ENCODE measurements at places on chromosomes 3 and 15.
A peak's percentile ranks its signal among the peaks of the same experiment; 100 is the strongest.

DNA sequence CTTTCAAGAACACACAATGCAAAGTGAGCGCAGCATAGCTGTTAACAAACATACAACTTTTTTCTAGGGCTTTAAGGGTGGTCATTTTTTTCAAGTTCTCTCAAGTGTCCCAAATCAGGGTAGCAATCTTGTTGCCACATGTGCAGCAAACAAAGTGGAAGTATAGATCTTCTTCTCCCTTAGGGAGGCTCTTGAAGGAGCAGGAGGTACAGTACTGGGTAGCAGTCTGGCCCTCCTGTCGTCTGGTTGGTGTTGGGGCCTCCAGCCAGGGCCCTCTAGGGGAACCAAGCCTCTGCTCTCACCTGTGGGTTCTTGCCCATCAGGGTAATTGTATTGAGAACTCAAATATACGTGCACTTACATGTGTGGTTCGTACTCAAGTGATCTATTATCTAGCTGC lies 25.8 kb downstream of the MKRN2 start:
- no peak for DNase-seq

- peak; percentile 68 for DNase-seq
Observed at GRCh38 chr15:31236184-31237042, 90.2 kb upstream of the KLF13 start.

DNA sequence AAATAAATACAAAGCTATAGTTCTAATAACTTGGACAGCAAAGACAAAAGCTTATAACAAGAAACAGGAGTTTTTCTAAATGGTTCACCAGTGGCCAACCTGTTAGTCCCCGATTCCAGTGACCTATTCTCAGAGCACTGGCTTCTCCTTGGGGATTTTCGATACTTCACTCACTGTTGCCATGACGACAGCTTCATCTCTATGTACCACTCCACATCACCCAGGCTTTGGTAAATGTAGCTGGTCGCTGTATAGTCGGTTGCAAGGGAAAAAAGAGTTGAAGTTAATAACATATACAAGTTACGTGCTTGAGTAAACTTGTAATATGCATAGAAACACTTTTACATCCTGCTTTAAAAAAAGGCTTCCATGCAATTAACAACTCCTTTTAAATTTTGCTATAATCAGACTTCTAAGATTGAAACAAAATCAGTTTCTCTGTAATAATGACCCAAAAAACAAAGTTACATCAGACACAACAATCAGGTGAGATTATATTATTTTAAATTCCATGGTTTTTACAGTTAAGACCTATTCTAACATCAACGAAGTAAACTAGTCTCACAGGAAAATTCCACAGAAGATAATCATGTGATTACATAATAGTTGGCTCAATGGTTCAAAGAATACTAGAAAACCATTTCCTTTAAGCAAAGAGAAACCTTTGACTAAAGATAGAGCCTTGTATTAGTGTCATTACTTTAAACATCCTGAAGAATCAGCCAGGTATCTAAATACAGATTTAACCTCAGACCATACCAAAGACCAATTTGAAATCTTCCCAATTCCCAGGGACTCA lies 2.9 kb downstream of the CCNL1 start:
- DNase-seq = no peak

GRCh38 chr3:116140100-116140689 lies 305.1 kb downstream of the LSAMP start:
- DNase-seq = no peak

GRCh38 chr3:70861234-70861633 lies 548.8 kb upstream of the MDFIC2 start:
- no peak for DNase-seq

DNA sequence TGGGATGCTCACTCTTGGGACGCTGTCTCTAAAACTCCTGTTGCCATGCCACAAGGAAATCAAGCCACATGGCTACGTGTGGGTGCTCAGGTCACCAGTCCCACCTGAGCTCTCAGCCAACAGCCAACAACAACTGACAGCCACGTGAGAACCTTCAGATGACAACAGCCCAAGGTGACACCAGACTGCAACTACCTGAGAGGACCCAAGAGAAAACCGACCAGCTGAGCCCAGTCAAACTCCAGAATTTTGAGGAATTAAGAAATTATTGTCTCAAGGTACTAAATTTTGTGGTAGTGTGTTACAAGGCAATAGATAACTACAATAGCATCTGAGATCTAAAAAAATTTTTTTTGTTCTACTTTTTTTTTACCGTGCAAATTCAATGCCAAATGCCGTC lies 75.2 kb downstream of the ITGA11 start:
- no peak for DNase-seq

GRCh38 chr15:28246605-28247004 lies 75.4 kb downstream of the HERC2 start:
- DNase-seq = no peak

DNA sequence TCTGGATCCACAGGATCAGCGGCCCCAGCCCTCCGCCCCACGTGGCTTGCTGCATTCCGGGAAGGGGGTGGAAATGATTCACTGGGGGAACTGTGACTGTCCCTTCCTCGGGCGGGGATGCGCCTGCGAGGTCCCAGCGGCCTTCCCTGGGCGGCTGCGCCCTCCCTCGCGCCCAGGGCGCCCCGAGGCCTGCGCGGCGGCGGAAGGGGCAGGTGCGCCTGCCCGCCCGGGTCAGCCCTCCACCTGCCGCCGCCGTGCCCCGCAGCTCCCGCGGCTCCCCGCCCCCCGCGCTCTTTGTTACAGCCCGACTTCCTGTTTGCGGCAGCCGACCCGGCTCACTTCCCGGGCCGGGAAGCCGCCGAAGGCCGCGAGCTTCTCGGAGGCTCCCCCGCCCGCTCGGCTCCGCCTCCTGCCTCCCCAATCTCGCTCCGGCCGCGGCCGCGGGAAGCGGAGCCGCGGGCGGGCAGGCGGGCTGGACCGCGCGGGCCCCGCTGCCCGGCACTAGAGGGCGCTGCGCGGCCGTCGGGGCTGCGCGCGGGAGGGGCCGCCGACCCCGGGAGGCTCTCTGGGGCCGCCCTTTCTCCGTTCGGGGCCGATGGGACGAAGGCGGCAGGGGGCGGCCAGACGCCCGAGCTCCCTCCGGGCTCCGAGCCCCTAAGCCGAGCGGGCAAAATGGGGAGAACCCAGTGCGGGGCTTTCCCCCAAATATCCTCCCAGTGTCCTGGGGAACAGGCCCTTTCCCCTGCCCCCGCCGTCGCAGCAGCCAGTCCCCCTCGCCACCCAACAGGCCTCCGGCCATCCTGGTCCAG lies 11.5 kb upstream of the CHAC1 start:
- peak; percentile 18 for DNase-seq

DNA sequence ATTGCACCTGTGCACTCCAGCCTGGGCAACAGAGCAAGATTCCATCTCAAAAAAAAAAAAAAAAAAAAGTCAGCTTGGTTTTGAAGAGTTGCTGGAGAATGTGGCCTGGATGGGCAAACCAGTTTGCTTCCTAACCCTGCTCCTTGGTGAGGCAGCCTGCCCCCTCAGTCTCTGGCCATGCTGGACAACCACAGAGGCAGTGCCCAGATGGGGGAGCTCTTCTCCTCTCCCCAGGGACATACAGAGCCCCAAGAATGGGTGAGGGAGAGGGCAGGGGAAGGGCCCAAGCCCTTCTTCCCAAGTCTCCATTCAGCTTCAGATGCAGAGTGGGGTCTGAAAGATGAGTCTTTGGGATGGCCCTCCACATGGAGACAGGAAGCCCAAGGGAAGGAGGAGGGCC lies 27.9 kb downstream of the CD276 start:
- DNase-seq = no peak

GRCh38 chr3:161035711-161036110 lies 69.4 kb downstream of the B3GALNT1 start:
- no peak for DNase-seq

DNA sequence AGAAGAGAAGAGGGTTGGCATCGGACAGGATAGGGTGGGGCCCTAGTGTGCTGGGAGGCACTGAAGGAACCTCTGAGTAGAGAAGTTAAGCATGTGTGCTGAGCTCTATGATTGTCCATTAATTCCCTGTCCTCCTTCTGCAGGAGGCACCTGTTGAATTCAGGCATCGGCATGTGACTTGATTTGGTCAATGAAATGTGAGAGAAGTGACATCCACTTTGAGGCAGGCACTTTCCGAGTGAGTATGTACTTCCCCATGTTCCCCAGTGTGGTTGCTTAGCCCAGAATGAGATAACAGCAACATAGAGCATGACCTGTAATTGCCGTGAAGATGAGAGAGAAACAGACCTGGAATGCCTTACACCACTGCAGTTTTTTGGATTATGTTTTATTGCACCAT lies 224.8 kb downstream of the RPLP1 start:
- no peak for DNase-seq

GRCh38 chr3:117252651-117253050 lies 543.1 kb downstream of the TUSC7 start:
- DNase-seq = no peak

- DNase-seq = no peak
Observed at GRCh38 chr15:57054204-57054750, 135.8 kb downstream of the TCF12 start.

- no peak for DNase-seq
Observed at GRCh38 chr3:128426128-128426921, 40.4 kb downstream of the DNAJB8 start.

DNA sequence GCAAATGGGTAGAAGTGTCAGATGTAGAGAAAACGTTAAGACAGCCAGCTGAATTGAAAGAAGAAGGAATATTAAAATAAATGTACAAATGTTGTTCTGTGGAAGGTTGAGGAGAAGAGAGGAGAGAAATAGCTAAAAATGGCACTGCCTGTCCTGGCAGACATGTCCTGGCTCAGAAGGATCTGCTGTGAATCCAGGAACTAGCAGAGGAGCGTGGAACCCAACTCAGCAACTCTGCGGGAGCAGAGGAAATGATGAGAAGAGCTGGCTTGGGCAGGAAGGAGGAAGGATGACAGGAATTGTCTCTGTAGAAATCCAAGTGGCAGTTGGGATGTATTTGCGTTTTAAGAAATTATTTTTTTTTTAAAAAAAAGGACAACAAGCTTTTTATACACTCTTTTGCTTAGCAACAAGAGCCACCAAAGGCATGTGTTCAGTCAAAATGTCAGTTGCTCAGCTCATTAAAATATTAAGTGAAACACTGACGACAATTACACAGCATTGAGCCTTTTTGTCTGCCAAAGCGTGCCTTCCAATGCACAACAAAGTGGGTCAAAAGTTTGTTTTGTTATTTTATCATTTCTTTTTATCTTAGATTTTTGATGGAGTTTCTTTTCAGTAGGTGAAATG lies 16.1 kb downstream of the NANOGP8 start:
- DNase-seq = no peak

DNA sequence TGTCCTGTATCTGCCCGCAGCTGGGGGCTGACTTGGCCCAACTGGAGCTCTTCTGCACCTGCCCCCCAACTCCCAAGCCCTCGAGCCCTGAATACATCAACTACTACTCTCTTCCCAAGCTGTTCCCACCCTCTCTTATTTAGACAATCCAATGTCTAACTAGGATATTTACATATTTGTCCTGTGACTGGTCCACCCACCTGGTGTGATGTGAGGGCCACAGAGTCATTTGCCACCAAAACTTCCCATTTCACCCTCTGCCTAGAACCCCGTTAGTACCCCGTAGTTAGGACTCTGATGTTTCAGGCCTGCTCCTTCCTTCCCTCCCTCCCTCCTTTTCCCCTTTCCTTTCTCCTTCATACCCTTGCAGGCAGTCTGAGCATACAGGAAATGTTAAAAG lies 6.4 kb downstream of the CPLX3 start:
- no peak for DNase-seq

DNA sequence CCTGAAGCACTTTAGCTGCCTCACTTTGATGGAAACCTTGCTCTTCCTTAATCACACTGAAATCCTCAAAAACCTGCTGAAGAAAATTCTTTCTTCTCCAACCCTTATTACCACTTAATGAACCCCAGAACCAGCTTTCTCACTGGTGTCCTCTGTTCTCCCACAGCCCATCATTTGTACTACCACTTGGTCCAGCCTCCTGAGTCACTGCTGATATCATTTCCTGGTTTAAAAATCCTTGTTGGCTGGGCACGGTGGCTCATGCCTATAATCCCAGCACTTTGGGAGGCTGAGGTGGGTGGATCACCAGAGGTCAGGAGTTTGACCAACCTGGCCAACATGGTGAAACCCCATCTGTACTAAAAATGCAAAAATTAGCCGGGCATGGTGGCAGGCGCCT lies 418.6 kb upstream of the KCNMB2 start:
- DNase-seq = no peak

DNA sequence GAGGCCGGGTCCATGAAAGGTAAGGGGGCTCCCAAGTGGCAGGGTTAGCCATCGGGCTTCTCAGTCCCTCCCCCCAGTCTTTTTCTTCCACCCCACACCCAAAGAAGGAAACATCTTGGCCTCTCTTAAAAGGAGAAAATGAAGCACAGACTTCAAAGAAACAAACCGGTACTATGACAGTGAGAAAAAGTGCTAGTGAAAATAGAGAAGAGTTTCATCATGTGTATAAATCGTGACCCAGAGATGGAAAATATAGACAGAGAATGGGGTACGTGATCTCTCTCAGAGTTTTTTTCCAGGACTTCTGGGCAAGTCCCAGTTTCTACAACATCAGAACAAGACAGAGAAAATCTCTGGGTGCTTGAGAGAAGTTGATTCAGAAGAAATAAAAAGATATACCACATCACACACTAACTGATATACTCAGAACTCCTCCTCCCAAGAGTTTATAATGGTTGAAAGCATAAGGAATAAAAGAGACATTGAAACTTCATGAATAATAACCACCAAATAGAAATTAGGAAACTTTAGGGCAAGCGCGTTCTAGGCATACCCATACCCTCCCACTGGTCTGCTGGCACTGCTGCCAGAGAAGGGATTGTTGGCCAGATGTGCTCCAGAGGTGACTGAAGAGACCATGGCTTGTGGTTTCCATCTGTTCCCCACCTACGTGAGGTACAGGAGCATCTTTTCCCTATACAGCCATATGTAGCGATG lies 318.9 kb upstream of the CHRM5 start:
- no peak for DNase-seq

DNA sequence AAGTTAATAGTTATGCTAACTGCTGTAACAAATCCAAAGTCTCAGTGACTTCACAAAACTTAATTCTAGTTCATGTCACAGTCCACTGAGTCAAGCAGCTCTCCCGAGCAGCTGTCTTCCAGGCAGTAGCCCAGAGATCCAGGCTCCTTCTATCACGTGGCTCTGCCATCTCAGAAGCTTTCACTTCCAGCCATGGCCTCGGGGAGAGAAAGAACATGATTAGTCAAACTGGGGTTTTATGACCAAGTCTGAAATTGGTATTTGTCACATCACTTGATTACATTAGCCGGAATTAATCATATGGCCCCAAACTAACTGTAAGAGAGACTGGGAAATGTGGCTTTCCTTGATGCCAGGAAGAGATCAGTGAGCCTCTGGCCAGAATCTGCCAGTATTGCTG lies 70.2 kb upstream of the DGKG start:
- DNase-seq = no peak

Data from caudate nucleus (tissue), 63 donors.